ENCODE measurements at places on chromosomes 4 and X. TPM values are rescaled to one million over a fixed set of nuclear protein-coding genes. Genes with fewer than 3 reads are reported as not detected.
A peak's percentile ranks its signal among the peaks of the same experiment; 100 is the strongest.

DNA sequence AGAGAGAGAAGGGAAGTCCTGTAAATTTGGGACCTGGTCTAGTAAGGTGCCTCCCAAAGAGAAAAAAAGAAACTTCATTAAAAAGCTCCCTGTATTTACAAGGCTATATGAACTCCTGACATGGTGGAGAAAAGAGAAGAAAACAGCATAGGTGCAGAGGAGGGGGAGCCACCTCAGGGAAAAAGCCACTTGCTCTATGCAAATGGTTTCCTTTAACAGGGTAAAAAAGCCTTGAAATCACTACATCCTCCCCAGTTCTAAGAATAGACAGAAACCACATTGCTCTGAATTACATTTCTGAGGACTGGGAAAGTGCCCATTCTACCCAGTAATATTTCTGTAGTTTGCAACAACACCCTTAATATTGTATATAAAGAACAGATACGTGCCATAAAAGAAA is 165.5 kb downstream of the KLF8 start:
- no peak overlapping the region for H3K4me3 ChIP-seq
- no peaks in the 10 kb centered on the region for H3K27me3 ChIP-seq
- no peaks in the 10 kb centered on the region for H3K4me1 ChIP-seq
- no peak overlapping the region for H3K27ac ChIP-seq
- H3K36me3 ChIP-seq = no peaks in the 10 kb centered on the region
- DNase-seq = no peak

DNA sequence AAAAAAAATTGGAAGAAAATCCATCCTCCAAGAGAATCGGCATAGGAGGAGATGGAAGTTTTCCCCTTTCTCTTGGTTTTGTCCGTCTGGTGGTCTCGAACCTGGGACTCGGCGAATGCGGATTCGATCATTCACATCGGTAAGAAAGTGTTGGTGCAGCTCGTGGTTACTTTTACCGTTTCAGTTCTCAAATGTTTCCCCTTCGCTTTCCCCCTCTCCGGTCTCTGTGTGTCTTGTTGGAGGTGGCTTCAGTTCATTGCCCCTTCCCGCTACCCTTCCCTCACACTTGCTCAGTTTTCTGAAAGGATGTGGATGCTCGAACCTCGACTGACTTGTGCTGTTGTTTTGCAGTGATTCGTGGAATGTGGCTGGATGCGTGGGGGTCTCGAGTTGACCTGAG is 840 bp downstream of the GRID2 start:
- peaks cover 28% of the 10 kb centered on the region for H3K4me1 ChIP-seq
- DNase-seq = peak; percentile 32
- peak overlapping the region; percentile 44 for H3K4me3 ChIP-seq
- H3K36me3 ChIP-seq = no peaks in the 10 kb centered on the region
- H3K27ac ChIP-seq = no peak overlapping the region
- H3K27me3 ChIP-seq = peaks cover 54% of the 10 kb centered on the region

- no peak overlapping the region for H3K4me3 ChIP-seq
- no peaks in the 10 kb centered on the region for H3K4me1 ChIP-seq
- no peak for DNase-seq
- no peaks in the 10 kb centered on the region for H3K27me3 ChIP-seq
- H3K27ac ChIP-seq = no peak overlapping the region
- no peaks in the 10 kb centered on the region for H3K36me3 ChIP-seq
Measured at GRCh38 chrX:70117738-70118137, 15.5 kb upstream of the IGBP1 start.

- no peaks in the 10 kb centered on the region for H3K36me3 ChIP-seq
- H3K27me3 ChIP-seq = no peaks in the 10 kb centered on the region
- H3K4me3 ChIP-seq = no peak overlapping the region
- H3K4me1 ChIP-seq = no peaks in the 10 kb centered on the region
- peak; percentile 42 for DNase-seq
Measured at GRCh38 chr4:15234856-15235126, 193.0 kb upstream of the C1QTNF7 start.

GRCh38 chr4:170529748-170530722 is 440.3 kb upstream of the AADAT start:
- H3K4me3 ChIP-seq = no peak overlapping the region
- H3K4me1 ChIP-seq = no peaks in the 10 kb centered on the region
- H3K27ac ChIP-seq = no peak overlapping the region
- H3K27me3 ChIP-seq = no peaks in the 10 kb centered on the region
- no peak for DNase-seq

DNA sequence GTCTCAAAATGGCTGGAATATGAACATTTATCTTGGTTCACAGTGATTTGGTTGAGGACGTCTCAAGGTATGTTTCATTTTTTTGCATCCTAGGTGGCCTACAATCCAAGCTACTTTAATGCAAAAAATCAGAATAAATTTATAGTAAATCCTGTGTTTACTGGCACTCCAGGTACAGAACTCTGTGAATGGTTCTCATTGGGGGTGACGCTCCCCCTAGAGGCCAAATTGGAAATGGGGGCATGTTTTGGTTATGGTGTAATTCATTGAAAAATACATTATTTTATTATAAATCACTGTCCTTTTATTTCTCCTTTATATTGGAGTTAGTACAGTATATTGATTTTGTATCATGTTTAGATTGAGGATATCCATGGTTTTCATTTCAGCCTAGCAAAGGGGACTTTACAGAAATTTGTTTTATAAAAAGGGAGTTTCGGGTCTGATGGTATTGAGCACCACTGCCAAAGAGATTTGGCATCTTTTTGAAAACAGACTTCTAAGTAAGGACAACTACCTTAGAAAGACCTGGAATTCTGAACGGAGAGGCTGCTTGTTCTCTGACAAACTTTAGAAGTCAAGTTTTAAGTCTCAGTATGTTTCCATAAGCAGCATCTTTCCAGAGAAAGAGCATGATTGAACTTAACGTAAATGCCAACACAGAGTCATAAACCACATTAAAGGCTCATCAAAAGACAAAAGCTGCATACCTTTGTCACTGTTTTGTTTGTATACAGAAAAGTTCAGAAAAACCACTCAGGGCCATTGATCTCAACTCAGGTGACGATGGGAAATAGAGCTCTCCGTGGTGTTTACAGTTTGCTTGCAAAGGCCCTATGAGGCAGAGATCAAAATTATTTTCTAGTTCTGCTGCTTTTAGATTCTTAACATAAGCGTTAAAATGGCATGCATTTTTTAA is 19.4 kb downstream of the MTM1 start:
- no peaks in the 10 kb centered on the region for H3K4me1 ChIP-seq
- no peak overlapping the region for H3K27ac ChIP-seq
- H3K4me3 ChIP-seq = no peak overlapping the region
- no peaks in the 10 kb centered on the region for H3K27me3 ChIP-seq

DNA sequence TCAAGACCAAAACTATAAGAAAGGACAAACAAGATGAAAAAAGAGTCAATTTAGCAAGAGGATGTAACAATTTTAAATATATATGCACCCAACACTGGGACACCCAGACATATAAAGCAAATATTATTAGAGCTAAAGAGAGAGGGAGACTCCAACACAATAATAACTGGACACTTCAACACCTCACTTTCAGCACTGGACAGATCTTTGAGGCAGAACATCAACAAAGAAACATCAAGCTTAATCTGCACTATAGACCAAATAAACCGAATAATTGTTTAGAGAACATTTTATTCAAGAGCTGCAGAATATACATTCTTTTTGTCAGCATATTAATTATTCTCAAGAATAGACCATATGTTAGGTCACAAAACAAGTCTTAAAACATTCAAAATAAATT is 109.7 kb upstream of the TET2 start:
- H3K4me1 ChIP-seq = no peaks in the 10 kb centered on the region
- H3K4me3 ChIP-seq = no peak overlapping the region
- no peaks in the 10 kb centered on the region for H3K36me3 ChIP-seq
- H3K27me3 ChIP-seq = no peaks in the 10 kb centered on the region

- no peak overlapping the region for H3K4me3 ChIP-seq
- H3K4me1 ChIP-seq = no peaks in the 10 kb centered on the region
- H3K27me3 ChIP-seq = no peaks in the 10 kb centered on the region
- no peak for DNase-seq
- no peaks in the 10 kb centered on the region for H3K36me3 ChIP-seq
Measured at GRCh38 chr4:80852061-80852460, 178.4 kb upstream of the BMP3 start.

GRCh38 chr4:61853041-61853440 is 652.9 kb downstream of the ADGRL3 start:
- H3K4me3 ChIP-seq = no peak overlapping the region
- no peaks in the 10 kb centered on the region for H3K36me3 ChIP-seq
- no peak for DNase-seq
- H3K4me1 ChIP-seq = no peaks in the 10 kb centered on the region
- no peaks in the 10 kb centered on the region for H3K27me3 ChIP-seq

DNA sequence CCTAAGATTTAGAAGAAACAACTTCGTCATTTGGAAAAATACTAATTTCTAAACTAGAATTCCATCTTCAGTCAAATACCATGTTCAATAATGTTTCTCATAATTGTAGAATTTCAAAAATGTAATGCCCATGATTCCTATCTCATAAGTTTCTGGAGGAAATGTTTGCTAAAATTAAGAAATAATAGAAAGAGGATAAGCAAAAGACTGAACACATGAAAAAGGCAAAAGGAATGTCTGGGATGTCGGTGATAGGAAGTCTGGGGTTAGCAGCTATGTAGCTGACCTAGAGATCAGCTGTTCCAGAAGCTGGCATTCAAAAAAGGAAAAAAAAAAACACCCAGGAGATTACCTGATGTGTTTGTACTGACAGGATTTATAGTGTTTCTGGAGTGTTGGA is 18.9 kb upstream of the PCDH10 start:
- H3K36me3 ChIP-seq = no peaks in the 10 kb centered on the region
- no peak overlapping the region for H3K27ac ChIP-seq
- no peaks in the 10 kb centered on the region for H3K27me3 ChIP-seq
- H3K4me3 ChIP-seq = no peak overlapping the region
- no peak for DNase-seq

DNA sequence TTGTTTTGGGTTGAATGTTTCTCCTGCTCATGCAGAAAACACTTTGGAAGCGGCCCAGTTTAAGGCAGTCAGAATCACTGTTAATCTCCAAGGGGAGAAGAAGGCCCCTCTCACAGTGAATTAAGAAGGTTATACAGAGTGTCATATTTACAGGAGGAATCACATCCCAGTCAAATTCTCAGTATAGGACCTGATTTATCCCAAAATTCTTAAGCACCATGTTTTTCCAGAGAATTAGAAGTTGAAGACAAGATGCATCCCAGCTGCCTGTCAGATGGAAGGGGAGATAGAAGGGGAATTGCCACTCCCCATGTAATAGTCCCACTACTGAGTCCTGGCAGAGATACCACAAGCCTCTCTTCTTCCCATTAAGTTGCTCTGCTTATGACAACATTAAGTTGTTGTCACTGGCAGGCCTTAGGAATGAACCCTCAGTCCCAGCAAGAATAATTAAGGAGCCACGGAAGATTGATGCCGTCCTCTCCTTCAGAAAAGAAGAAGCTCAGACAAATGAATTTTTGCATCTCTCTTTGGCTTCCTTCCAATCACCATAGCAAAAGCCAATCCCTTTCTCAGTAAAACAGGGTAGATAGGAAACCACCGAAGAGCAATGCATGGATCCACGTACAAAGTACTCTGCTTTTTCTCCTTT is 138.4 kb downstream of the LDB2 start:
- peak; percentile 65 for DNase-seq
- H3K4me3 ChIP-seq = no peak overlapping the region
- H3K4me1 ChIP-seq = no peaks in the 10 kb centered on the region
- no peak overlapping the region for H3K27ac ChIP-seq

DNA sequence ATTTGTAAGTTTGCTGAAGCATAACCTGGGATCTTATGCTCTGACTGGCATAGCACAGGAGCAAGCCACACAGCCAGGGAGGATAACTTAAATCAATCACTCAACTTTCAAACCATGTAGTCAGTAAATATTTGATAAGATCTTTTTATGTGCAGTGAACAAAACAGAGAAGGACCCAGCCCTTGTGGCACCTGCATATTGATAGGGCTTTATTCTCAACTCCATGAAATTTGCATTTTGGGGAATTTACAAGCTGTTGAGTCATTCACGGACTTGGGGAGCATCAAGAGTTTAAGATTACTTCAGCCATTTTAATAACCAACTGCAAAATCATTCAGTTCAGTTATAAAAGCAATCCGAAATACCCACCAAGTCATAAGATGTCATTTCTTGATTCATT is 122.6 kb downstream of the COMMD8 start:
- H3K4me3 ChIP-seq = no peak overlapping the region
- no peaks in the 10 kb centered on the region for H3K36me3 ChIP-seq
- no peak overlapping the region for H3K27ac ChIP-seq
- no peaks in the 10 kb centered on the region for H3K4me1 ChIP-seq

DNA sequence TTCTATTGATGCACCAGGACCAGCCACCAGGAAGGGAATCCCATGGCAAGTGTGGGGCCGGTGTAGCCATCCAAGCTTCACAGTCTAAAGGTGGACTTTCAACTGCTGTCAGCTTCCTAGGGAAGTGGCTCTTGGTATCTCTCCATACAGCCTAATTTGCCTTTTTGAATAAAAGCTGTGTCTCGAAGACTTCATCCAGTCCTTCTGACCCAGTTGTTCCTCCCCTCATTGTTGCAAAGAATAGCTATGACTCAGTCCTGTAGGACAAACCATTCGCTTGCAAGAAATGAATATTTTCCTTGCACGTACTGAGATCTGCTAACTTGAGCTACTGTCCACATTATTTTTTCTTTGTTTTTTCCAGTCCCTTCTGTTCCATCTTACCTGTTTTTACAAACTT is 145.1 kb upstream of the CTSO start:
- H3K27ac ChIP-seq = no peak overlapping the region
- no peaks in the 10 kb centered on the region for H3K36me3 ChIP-seq
- no peak for DNase-seq
- no peaks in the 10 kb centered on the region for H3K27me3 ChIP-seq
- no peaks in the 10 kb centered on the region for H3K4me1 ChIP-seq

DNA sequence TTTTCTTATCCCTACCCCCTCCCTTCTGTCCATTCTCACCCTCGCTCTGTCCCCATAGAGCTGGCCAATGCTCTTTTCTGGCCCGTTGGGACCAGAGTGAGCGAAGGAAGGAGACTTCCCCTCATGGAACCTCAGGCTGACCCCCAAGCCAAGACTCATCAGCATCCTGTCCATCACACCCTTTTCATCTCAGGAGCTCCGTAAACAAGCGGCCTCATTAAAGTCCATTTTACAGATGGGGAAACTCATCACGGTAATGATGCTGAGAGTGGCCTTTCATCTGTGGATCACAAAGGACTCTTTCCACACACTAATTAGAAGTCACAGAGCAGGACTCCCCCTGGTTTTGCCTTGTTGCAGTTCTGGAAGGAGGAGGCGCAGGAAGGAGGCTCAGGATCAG is 67.4 kb upstream of the SLC34A2 start:
- no peaks in the 10 kb centered on the region for H3K4me1 ChIP-seq
- H3K27ac ChIP-seq = no peak overlapping the region
- no peaks in the 10 kb centered on the region for H3K36me3 ChIP-seq
- H3K4me3 ChIP-seq = no peak overlapping the region

- H3K4me3 ChIP-seq = no peak overlapping the region
- no peaks in the 10 kb centered on the region for H3K4me1 ChIP-seq
- no peak overlapping the region for H3K27ac ChIP-seq
- no peak for DNase-seq
- H3K27me3 ChIP-seq = no peaks in the 10 kb centered on the region
- H3K36me3 ChIP-seq = no peaks in the 10 kb centered on the region
Measured at GRCh38 chr4:83961575-83961974, 425.7 kb downstream of the GPAT3 start.

GRCh38 chrX:31604629-31605221 is 532.9 kb upstream of the FTHL17 start:
- H3K27me3 ChIP-seq = no peaks in the 10 kb centered on the region
- no peaks in the 10 kb centered on the region for H3K4me1 ChIP-seq
- H3K36me3 ChIP-seq = no peaks in the 10 kb centered on the region
- DNase-seq = no peak
- no peak overlapping the region for H3K27ac ChIP-seq
- no peak overlapping the region for H3K4me3 ChIP-seq

MAP7D2 gene
- not detected for total RNA-seq

IGSF1 gene
- total RNA-seq = not detected

FAM9B gene
- total RNA-seq = not detected

SOD3 gene
- total RNA-seq = 49.1 TPM

RPS6KA3 gene
- 88.1 TPM for total RNA-seq

SLITRK4 gene
- not detected for total RNA-seq

SOX3 gene
- not detected for total RNA-seq
